ENCODE measurements at places on chromosomes 2 and 18.

GRCh38 chr18:57965246-57965645 is 78.8 kb upstream of the NEDD4L start:
- no peak for DNase-seq

GRCh38 chr2:6973895-6974545 is 56.8 kb downstream of the RNF144A start:
- DNase-seq: no peak

- DNase-seq: no peak
Measured at GRCh38 chr2:96863575-96864342, 5.9 kb upstream of the ANKRD39 start.

DNA sequence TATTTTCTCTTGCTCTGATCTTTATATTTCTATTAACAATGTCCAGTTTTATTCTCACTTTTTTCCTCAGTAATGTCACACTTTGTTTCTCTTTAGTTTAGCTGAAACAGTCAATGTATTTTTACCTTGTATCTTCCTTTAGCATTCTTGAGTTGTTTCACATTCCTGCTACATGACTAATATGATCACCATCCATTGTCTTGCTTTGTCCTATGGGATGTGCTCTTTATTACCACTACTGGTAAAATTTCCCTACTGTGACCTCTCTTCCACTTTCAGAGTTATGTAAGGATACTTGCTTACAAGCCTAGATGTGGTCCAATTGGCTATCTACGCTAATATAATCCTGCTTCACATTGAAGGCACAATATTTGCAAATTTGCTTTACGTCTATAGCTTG is 457.9 kb downstream of the PIK3C3 start:
- DNase-seq: no peak
